ENCODE measurements at places on chromosomes 5 and 9.

DNA sequence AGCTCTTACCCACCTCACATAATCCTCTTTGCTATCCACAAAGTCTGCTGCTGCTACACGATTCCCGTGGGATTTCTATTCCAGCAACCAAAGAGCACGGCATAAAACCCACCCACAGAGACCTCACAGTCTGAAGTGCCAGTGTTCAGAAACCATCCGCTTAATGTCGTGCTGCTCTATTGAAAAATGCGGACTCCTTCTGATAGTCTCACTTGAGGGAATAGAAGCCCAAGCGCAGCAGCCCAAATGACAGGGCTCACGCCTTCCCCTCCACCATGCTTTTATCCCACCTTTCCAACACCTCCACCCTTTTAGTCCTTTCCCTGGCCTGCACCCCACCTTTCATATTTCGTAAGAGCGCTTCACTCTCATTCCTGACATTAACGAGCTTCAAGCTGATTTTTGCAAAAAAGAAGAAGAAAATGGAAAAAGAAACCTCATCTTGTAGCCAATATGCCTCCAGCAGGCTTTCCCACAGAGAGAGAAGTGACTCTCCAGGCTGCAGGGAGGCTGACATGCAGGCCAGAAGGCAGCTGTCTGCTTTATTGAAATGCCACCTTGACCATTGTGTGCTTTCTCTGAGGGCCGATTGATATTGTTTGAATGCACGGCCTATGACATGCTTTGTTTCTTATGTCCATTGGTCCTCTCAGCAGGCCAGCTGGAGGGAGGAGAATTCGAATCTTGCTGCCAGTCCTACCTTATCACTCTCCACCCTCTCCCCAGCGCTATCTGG lies 70.6 kb upstream of the PCSK1 start:
- DNase-seq = no peak

DNA sequence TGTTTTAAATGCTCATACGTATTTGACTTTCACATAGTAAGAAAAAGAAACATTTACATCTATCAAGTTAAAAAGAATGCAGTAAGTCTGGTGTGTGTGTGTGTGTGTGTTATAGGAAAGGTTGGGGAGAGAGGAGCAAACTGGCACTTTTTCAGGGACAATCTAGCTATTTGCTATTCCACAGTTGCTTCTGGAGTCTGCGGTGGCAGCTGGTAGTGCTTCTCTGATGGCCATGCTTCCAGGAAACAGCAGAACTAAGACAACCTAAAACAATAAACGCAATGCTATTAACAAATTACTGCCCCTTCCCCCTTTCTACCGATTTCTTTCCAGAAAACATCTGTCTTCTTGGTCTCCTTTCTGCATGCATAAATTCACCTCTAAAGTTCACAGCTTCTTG lies 70.0 kb upstream of the CDH10 start:
- peak; percentile 78 for DNase-seq

- DNase-seq = peak; percentile 35
Measured at GRCh38 chr5:150350524-150351344, 6.8 kb upstream of the TCOF1 start.

DNA sequence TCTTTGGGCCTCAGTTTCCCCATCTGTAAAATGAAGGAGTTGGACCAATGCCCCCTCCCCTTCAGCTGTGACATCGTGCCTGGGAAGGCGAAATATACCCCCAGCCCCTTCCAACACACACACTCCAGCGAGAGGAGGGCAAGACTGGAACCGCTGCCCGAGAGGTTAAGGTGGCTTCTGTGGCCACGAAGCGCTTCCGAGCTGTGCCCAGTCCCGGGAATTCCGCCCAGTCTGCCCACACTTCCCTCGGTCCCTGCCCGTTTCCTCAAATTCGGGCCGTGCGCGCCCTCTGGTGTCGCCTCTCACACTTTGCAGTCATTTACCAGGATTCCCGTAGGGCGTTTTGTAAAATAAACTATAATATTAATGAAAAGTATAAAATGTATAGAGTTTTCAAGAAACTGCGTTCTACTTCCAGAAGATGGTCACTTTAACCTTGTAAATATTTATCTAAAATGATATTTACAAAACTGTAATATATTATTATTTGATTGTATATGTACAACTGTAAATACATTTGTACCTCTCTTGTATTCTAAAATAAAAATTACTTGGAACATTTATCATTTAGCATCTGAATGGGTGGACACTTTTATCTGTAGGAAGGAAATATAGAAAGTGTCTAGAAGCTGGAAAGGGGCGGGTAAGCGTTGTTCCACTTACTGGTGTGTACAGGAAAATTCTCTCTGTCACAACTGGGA lies 11.0 kb upstream of the EXOSC2 start:
- DNase-seq = peak; percentile 21

DNA sequence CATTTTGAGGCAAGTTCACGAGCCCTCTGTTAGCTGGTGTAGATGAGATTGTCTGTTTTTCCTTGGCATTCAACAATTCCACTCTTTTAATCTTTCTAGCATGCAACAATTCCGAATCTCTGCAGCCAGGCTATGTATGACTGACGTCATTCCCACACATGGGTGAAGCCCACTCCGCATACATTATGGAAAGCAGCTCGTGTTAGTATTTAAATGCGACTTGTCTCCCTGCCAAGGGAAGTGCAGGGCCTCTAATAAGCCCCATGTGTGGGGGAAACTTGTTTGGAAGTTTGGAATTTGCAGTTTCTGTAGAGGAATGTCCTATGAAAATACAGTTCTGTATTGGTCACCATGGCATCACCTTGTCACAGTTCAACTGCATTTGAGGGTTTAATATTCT lies 146.0 kb upstream of the FBXL7 start:
- DNase-seq = no peak

GRCh38 chr9:10921671-10922070 lies 308.9 kb upstream of the PTPRD start:
- no peak for DNase-seq

DNA sequence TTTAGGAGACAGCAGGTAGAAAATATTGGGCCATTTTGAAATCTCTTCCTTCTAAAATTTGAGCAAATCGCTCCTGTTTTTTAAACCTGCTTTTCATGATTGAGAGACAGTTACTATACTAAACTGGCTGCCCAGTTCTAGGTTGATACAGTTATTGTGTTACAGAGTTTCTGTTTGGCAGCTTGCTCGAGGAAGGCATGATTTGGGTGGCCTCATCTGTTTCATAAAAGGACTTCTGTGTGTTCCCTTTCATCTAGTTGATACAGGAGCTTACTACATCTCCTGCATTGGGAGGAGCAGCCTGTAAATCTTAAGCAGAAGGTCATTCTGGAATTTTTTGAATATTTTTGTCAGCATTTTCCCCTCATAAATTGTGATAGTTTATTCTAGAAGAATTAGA lies 14.2 kb downstream of the HSPA4 start:
- no peak for DNase-seq

DNA sequence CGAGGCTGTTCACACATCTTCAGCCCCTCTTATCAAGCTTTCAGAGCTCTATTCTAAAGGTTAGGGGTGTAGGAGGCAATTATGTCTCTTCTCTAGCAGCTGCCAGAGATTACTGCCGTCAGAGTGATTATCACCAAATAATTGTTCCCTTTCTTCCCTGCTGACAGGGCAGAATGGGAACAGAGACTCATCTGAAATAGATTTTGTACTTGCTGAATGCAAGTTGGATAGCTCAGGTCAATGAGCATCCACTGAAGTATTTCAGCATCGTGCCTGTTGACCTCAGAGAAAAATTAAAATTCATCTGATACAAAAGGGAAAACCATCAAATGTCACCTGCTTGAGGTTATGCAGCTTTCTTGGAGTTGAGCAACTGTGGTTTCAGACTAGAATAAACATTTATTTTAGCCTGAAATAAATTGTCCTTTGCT lies 213.7 kb upstream of the MAP3K1 start:
- no peak for DNase-seq
